Forelimb muscle (tissue), 1 donor: ENCODE measurements at places on chromosomes 5 and 9. TPM values are rescaled to one million over a fixed set of nuclear protein-coding genes. Genes with fewer than 3 reads are reported as not detected.
A peak's percentile ranks its signal among the peaks of the same experiment; 100 is the strongest.

GRCh38 chr9:81665322-81665871 lies 23.9 kb downstream of the TLE1 start:
- no peak for DNase-seq

The SLC36A2 gene
- polyA plus RNA-seq, result 0.62 TPM

The WDR38 gene
- 0.11 TPM for polyA plus RNA-seq

The NACC2 gene
- polyA plus RNA-seq, result 15.2 TPM

DNA sequence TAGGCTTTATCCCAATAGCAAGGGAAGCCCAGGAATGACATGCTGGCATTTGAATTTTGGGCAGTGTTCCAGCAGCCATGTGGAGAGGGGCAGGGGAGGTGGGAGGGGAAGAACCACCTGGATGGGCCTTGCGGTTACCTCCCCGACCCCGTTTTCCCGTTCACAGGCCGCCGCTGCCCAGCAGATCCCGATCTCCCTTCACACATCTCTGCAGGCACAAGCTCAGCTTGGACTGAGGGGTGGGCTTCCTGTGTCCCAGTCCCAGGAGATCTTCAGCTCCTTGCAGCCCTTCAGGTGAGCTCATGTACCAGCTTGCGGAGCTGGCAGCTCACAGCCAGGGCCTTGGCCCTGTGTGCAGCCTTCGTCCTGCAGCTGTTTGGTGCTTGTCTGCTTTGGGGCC lies 15.7 kb upstream of the POMT1 start:
- no peak for DNase-seq

- no peak for DNase-seq
Measured at GRCh38 chr9:14401911-14402310, 88.0 kb upstream of the NFIB start.

GRCh38 chr9:134205672-134206310 lies 41.4 kb upstream of the RNU6ATAC start:
- peak; percentile 93 for DNase-seq
